Stimulated activated CD4-positive, alpha-beta T cell treated with anti-CD3 and anti-CD28 coated beads, Interleukin-12 subunit alpha, Interleukin-12 subunit beta, amount 100 ng/mL, for 4 hours (primary cell): ENCODE measurements at places on chromosomes 13 and 19.

DNA sequence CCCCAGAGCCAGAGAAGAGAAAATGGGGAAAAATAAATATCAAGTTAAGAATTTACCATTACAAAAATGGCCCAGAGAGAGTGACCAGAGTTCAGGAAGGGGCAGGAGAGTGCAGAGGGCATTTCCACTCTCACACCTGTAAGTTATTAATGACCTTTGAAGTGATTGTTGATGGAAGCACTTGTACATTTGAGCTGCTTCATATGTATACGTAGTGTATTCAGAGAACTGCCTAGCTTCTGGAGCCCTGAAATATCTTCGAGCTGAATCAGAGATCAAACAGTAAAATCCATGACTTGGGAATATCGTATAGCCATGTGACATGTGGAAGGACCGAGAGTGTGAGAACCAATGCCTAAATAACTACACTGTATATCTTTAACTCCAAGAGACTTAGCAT, 49.2 kb upstream of the PCCA start:
- DNase-seq = no peak

- no peak for DNase-seq
Observed at GRCh38 chr13:73473016-73473415, 414.2 kb downstream of the KLF5 start.

DNA sequence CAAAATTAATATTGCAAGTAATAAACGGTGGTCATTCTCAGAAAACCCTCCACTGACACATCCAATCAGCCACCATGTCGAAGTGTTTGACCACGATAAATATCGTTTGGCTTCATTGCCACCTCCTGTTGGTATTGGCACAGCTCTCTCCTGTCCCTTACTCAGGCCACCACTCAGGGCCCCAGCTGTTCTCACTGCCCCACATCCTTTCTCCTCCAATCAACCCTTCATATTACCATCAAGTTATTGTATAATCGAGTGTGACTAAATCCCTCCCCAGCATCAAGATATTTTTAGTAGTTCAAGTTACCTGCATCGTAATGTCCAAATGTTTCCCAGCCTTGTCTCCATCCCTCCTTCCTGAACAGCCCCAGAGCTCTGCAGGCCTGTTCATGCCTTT, 50.4 kb downstream of the SACS start:
- DNase-seq = no peak

- no peak for DNase-seq
Observed at GRCh38 chr13:95630593-95630992, 13.9 kb downstream of the DZIP1 start.

DNA sequence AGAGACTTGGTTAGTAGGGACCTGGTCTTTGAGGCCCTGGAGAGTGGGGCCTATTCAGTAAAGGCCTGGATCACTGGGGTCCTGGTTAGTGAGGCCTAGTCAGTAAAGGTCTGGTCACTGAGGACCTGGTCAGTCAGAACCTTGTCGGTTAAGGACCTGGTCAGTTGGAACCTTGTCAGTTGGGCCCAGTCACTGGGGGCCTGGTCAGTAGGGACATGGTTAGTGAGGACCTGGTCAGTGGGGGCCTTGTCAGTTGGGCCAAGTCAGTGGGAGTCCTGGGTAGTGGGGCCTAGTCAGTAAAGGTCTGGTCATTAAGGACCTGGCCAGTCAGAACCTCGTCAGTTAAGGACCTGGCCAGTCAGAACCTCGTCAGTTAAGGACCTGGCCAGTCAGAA, 43.2 kb upstream of the TPM4 start:
- DNase-seq = no peak

- DNase-seq = no peak
Observed at GRCh38 chr19:20431826-20432225, 133.8 kb downstream of the ZNF737 start.

GRCh38 chr13:80360453-80360800, 19.5 kb upstream of the SPRY2 start:
- no peak for DNase-seq

GRCh38 chr13:109213714-109214113, 572.7 kb downstream of the IRS2 start:
- DNase-seq = no peak

GRCh38 chr19:52635786-52636570, 2.2 kb downstream of the ZNF83 start:
- DNase-seq = no peak

- no peak for DNase-seq
Observed at GRCh38 chr19:47020132-47020805, 632 bp downstream of the NPAS1 start.

DNA sequence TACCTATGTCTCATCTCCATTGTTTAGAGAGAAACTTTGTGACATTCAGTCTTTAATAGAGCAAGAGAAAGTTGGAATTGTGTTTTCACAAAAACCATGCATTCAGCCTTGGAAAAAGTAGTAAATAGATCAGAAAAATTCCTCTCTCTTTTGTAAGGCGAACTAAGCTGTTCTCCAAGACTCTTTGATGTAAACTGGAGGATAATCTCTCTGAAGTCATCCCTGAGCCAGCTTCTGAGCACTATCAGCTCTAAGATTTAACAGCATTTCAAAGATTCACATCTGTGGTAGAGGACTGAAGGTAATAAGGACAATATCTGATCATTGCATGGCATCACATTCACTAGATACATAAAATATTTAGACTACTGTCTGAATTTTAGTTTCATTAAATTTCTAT, 904.6 kb upstream of the ATXN8OS start:
- no peak for DNase-seq

DNA sequence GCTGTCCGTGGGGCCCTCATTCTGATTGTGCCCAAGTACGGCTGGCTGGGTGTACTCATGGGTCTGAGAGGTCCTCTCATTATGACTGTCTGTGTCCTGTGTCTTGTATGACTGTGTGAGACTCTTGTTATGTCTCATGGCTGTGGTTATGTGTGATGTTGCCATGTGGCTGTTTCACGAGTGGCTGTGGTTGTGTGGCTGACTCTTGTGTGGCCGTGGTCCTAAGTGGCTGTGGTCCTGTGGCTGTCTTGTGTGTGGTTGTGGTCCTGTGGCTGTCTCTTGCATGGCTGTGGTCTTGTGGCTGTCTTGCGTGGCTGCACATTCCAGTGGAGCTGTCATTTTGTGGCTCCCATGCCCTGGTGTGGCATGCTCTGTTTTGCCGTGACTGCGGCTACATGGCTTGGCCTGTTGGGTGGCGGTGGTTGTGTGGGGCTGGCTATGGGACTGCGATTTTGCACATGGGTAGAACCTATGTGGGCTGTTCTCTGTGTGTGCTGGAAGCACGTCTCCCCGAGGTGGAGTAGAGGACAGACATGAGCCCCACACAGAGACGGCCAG, 2.5 kb downstream of the LYL1 start:
- peak; percentile 45 for DNase-seq

DNA sequence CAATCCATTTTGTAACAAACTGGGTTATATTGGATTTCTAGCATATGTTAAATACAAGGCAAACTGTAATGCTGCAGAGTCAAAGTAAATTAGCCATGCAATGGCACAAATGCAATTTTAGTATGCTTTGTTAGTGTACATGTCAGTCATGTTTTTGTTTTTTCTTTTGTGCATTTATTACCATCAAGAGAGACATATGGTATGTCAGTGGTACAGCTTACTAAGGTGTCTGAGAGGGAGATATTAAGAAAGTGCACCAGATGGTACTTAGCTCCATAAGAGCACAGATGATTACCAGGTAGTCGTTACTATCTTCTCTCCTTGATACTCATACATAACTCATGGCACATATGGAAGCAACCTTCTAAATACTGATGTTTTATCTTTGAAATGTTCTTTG, 550.3 kb downstream of the GPC5 start:
- no peak for DNase-seq

- no peak for DNase-seq
Observed at GRCh38 chr13:105847527-105848291, 687.8 kb downstream of the EFNB2 start.

DNA sequence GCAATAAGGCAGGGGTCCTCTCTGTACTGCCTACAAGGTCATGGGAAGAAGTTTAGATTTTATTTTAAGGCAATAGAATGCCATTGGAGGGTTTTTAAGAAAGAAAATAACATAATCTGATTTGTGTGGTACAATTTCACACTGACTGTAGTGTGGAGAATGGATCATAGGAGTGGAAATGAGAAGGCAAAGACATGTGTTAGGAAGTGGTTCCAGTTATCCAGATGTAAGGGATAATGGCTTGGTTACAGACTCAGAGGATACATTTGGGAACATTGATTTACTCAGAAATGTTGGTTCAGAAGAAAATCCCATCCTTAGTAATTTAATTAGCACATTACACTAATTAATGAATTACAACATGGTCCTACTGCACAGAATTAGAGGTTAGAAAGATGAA, 788.2 kb downstream of the SLITRK5 start:
- no peak for DNase-seq

DNA sequence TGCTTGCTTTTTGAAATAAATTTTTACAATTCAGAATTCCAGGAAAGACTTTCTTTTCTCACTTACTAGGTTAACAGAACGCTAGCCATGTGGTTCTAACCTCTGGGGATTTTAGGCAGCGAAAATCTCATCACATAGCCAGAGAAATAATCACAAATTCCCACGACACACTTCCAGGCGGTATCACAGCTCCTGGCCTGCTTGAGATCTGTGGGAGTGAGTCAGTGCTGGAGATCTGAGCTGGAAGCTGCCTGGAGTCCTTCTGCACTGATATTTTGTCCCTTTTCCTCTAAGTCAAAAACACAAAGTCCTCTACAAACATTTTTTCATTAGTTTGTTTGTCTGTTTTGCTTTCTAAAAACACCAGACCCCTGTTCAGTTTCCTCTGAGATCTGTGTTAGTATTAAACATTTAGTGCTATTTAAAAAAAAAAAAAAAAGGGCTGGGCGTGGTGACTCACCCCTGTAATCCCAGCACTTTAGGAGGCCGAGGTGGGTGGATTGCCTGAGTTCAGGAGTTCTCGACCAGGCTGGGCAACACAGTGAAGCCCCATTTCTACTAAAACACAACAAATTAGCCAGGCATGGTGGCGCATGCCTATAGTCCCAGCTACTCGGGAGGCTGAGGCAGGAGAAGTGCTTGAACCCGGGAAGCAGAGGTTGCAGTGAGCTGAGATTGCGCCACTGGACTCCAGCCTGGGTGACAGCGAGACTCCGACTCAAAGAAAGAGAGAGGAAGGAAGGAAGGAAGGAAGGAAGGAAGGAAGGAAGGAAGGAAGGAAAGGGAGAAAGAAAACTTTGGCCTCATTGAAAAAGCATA, 12.2 kb upstream of the UBE2L5 start:
- no peak for DNase-seq

DNA sequence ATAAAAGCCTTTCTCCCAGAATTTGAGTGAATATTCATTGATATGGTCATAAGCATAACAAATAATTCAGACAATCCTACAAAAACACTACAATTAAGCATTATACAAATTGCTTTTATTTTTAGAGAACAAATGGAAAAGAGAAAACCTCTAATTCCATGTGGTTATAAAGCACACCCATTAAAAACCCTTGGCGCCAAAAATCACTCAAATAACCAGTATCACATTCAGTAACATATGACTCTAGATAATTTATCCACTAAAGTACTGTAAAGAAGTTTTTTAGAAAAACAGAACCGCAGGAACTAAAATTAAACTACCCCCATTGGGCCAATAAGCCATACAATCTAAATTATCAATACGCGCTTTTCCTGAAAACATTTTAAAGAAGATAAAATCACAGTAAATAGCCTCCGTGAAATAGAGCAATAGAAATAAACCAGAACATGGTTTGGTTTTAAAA, 569 bp downstream of the LCP1 start:
- no peak for DNase-seq

DNA sequence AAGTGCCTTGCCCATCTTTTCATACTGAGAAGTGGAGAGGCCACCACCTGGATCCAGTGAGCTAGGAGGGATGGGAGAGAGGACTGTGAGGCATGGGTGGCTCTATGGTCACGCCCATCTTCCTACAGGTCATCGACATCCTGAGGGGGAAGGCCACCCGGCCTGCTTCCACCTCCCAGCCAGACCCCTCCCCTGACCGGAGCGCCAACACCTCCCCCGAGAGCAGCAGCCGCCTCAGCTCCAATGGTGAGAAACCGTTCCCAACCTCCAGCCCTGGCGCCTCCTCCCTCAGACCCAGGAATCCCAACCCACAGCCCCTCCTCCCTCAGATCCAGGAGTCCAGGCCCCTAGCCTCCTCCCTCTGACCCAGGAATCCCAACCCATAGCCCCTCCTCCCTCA, 10.1 kb downstream of the BCL3 start:
- DNase-seq = no peak

- no peak for DNase-seq
Observed at GRCh38 chr13:99067159-99067985, 89.5 kb upstream of the DOCK9 start.

- peak; percentile 25 for DNase-seq
Observed at GRCh38 chr13:105139380-105140285, 1395.8 kb downstream of the EFNB2 start.

GRCh38 chr13:58865286-58865685, 1233.7 kb downstream of the PCDH17 start:
- no peak for DNase-seq

GRCh38 chr19:6886277-6886897, 992 bp upstream of the ADGRE1 start:
- no peak for DNase-seq

GRCh38 chr19:19865750-19866610, at the start of gene ZNF253:
Gene ZNF253, plus strand, starts transcription at chr19:19865882. Its CDS starts 115 bp downstream, at chr19:19865997.
- DNase-seq = peak; percentile 93

- DNase-seq = no peak
Observed at GRCh38 chr19:16293118-16294091, 31.2 kb upstream of the KLF2 start.

DNA sequence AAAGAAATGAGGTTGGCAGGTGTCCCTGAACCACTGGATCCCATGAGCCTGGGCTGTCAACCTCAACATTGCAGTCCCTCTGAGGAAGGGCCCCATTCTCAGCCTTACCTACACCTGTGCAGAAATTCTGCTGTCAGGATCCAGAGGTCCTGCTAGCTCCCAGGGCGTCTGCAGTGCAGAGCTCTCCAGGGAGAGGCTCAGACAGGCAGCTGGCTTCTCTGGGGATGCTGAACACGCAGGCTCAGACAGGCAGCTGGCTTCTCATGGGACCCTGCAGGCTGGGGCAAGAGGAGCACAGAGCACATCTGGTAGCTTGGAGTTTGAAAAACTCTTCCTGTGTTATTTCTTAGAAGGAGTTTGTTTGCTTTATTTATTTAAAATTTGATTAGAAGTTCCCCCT, 50.9 kb downstream of the TMEM255B start:
- DNase-seq = no peak

- DNase-seq = no peak
Observed at GRCh38 chr13:111493468-111493867, 173.0 kb downstream of the TEX29 start.

- no peak for DNase-seq
Observed at GRCh38 chr19:7476777-7477494, 11.9 kb downstream of the PEX11G start.

GRCh38 chr13:52006523-52007245, 4.6 kb downstream of the ATP7B start:
- no peak for DNase-seq

GRCh38 chr19:29385191-29385795, 140.5 kb upstream of the VSTM2B start:
- no peak for DNase-seq

DNA sequence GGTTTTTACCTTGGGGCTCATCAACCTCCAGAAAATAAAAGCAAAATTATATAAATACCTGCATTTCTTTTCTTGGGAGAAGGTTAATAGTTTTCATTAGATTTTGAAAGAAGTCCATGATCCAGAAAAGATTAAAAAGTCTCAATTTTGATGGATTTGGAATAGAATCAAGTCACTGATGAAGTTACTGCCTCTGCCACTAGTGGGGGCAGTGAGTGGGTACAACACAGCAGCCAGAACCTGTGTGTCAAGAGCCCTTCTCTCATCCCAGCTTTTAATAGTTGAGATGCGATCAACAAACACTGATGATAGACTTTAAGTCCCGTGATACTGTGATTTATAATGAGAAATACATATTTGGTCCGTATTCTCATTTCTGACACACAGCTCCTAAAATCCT, 686.7 kb downstream of the DIAPH3 start:
- DNase-seq = no peak
